ENCODE measurements at places on chromosomes 16 and 17. TPM values are rescaled to one million over a fixed set of nuclear protein-coding genes. Genes with fewer than 3 reads are reported as not detected.
A peak's percentile ranks its signal among the peaks of the same experiment; 100 is the strongest.

DNA sequence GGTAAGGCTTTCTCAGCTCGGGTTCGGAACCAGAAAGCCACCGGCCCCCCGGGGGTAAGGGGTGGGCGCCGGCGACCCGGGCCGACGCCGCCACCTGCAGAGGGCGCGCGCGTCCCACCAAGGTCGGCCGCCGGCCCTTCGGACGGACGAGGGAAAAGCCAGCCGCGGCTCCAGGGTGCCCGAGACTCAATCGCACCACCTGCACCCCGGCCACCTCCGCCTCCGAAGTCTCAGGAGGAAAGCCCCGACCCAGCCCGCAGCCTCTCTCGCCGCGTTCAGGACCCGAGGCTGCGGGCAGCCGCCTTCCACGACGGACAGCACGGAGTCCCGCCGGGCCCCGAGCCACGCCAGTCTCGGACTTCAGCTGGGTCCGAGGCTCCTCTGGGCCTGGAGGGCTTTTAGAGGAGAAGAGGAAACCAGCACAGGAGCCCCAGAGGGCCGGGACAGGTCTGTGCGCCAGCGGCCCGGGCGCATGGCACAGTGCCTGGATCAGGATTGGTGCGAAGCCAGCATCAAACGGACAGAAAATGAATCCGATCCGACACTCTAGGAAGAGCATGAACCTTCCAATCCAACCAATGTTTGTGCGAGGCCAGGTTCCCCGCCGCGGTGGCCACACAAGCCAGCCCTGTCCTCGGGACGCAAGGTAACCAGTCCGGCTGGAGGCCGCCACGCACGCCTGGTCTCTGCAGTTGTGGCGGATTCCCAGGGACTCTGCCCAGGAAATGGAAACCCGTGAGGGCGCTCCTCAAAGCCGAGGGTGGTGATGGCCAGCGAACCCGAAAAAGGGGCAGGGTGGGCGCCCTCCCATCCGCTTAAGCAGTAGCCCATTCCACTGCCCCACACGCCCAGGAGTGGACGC lies 6.7 kb downstream of the CBX8 start:
- no peak for DNase-seq

- DNase-seq = no peak
Observed at GRCh38 chr16:59385959-59386358, 651.8 kb upstream of the GOT2 start.

GRCh38 chr17:63094631-63095030 lies 128.6 kb downstream of the TANC2 start:
- DNase-seq = no peak

DNA sequence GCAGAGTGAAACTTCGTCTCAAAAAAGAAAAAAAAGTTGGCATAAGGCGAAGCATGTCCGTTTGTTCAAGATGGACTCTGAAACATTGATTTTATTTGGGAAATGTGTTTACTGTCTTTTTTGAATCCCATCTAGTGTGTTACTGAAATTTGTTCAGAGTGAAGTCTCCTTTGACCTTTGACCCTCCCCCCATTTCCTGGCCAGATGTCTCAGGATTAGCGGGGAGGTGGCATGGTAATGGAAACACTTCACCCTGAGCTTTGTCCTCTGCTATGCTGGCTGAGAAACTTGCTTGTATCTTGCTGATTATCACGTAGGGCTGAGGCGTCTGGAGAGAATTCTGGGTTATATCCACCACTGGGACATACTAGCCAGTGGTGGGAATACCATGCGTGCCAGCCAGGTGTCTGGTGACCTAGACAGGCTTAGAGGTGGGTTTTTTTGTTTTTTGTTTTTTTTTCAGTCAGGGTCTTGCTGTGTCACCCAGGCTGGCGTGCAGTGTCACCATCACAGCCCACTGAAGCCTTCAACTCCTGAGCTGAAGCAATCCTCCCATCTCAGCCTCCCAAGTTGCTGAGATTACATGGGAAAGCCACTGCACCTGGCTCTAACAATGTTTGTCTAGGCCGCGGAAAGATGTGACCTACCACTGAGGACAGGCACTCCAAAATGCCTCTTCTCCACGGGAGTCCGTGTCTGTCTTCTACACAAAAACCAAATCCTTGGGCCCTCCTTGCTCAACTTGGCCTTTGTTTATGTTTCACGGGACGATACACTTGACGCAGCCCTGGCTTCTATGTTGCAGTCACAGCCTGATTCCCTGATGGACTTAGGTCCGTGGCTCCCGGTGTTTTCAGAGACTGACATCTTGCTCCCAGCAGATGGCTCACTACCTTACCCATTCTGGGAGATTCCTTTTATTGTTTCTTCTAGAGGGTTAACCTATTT lies 6.6 kb upstream of the GALK1 start:
- DNase-seq = no peak

GRCh38 chr16:48608871-48609651 lies 919 bp downstream of the N4BP1 start:
- no peak for DNase-seq

DNA sequence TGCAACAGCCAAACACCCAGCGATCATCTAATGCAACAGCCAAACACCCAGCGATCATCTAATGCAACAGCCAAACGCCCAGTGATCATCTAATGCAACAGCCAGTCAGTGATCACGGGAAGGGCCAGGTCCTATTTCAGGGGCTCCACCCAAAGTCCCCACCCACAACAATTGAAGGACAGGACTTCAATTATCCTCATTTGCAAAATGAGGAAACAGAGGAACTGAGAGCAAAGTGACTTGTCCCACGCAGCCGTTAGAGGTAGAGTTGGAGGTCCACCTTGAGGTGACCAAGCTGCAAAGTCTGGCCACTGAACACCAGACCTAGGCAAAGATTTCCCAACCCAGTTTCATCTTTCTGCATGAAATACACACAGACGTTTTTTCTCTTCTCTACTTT lies 3.7 kb downstream of the ZG16B start:
- DNase-seq = no peak

GRCh38 chr16:27495191-27495590 lies 54.5 kb downstream of the GTF3C1 start:
- DNase-seq = no peak

DNA sequence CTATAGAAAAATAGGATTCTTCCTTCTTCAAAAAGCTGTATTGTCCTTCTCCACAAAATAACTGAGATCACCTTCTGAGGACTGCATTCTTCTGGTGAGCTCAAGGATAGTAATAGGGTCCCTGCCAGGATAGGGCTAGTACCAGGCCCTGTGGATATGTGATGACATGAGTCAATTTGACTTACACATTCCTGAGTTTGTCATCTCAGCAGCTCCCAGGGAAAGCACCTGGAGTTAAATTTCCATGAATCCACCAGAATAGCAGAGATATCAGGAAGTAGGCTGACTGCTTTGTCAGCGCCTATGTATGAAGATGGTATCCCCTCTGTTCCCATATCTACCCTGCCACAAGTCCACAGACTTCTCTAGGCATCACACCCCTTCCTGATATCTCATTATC lies 225.8 kb downstream of the PMP22 start:
- DNase-seq = no peak

DNA sequence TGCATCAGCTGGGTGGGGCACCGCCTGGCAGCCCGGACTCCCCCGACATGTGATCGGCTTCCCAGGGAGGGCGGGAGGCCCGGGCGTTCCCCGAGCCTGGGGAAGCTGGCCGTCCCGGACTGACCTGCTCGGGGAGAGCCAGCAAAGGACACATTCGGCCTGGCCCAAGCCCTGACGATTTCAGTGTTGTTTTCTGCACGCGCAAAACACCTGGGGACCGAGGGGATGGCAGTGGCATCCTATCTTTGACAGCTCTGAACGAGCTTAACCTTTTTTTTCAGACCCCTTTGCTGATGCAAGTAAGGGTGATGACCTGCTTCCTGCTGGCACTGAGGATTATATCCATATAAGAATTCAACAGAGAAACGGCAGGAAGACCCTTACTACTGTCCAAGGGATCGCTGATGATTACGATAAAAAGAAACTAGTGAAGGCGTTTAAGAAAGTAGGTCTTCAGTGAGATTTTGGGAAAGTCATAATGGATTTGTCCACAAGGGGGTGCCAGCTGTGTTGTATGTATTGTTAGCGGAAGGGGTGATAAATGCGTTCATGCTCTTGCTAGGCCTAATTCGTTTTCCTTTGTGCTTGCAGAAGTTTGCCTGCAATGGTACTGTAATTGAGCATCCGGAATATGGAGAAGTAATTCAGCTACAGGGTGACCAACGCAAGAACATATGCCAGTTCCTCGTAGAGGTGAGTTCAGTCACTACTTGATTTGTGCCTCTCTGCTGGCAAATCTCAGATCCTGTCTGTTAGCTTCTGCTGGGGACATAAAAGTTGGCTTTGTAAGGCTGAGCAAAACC lies 1.0 kb downstream of the EIF1 start:
- peak; percentile 43 for DNase-seq

GRCh38 chr17:19369107-19369778 lies 6.7 kb upstream of the B9D1 start:
- DNase-seq = no peak

LGALS9 gene
- 38.4 TPM for total RNA-seq

CA7 gene
- 0.39 TPM for total RNA-seq

SLC6A2 gene
- total RNA-seq = not detected

NPIPA3 gene
- 2.7 TPM for total RNA-seq

MMD gene
- 24.6 TPM for total RNA-seq
